ENCODE measurements at places on chromosomes 11 and 22. TPM values are rescaled to one million over a fixed set of nuclear protein-coding genes. Genes with fewer than 3 reads are reported as not detected.

The NXPE2 gene
- polyA plus RNA-seq: not detected

The PTS gene
- polyA plus RNA-seq: 11.4 TPM

The SLC22A8 gene
- not detected for polyA plus RNA-seq

The ATG16L2 gene
- 32.1 TPM for polyA plus RNA-seq

The RGL4 gene
- polyA plus RNA-seq: 3.7 TPM
